ENCODE measurements at places on chromosomes 7 and 10. TPM values are rescaled to one million over a fixed set of nuclear protein-coding genes. Genes with fewer than 3 reads are reported as not detected.

DNA sequence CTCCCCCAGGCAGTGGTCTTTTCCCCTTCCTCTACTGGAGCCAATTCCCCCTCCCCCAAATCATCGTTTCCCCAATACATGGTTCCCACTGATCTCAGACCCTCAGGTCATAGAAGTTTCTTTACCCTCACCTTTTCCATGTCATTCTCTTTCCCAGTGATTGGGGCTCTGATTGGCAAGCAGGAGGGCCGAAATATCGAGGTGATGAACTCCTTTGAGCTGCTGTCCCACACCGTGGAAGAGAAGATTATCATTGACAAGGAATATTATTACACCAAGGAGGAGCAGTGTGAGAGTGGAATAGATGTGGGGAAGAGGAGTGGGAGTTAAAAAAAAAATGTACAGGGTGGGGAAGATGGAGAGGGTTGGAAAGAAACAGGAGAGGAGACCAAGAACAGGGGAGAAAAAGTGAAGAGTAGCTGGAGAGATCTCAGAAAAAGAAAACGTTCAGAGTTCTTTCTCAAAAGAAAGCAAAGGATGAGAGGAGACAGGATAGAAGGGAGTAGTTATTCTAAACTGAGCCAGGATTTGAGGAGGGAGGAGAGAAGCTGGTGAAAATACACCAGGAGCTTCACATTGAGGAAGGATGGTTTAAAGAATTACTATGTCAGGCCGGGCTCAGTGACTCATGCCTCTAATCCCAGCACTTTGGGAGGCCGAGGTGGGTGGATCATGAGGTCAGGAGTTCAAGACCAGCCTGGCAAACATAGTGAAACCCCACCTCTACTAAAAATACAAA is 858 bp downstream of the COPS6 start:
- peak overlapping the region; percentile 93 for H3K4me3 ChIP-seq
- peaks cover 11% of the 10 kb centered on the region for H3K4me1 ChIP-seq
- H3K27ac ChIP-seq: peak overlapping the region; percentile 78
- H3K36me3 ChIP-seq: peaks cover 44% of the 10 kb centered on the region
- H3K27me3 ChIP-seq: no peaks in the 10 kb centered on the region

GRCh38 chr7:299169-299568 is 9.2 kb downstream of the FOXL3 start:
- H3K27me3 ChIP-seq: no peaks in the 10 kb centered on the region
- no peak overlapping the region for H3K27ac ChIP-seq
- no peaks in the 10 kb centered on the region for H3K36me3 ChIP-seq
- no peaks in the 10 kb centered on the region for H3K4me1 ChIP-seq

DNA sequence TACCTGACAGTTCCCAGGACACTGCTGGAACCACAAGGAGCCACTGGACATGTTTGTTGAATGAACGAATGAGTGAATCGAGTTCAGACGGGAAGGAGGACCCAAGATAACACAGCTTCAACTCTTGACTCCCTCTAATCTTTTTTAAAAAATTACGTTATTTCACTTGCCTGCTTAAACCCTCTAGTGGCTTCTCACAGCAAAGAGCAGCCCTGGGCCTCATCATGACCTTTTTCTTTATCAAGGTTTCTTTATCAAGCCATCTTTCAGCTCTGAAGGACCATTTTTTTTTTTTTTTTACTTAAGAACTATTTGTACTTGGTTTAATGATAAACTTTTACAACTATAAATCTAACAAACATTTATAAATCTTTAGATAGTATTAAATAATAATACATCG is 110.6 kb downstream of the TAX1BP1 start:
- no peak overlapping the region for H3K4me3 ChIP-seq
- H3K4me1 ChIP-seq: no peaks in the 10 kb centered on the region
- H3K27ac ChIP-seq: no peak overlapping the region
- peaks cover 7% of the 10 kb centered on the region for H3K36me3 ChIP-seq
- no peaks in the 10 kb centered on the region for H3K27me3 ChIP-seq

GRCh38 chr7:12030116-12030515 is 181.0 kb upstream of the TMEM106B start:
- peak overlapping the region; percentile 20 for H3K27ac ChIP-seq
- DNase-seq: no peak
- no peak overlapping the region for H3K4me3 ChIP-seq
- no peaks in the 10 kb centered on the region for H3K36me3 ChIP-seq
- H3K27me3 ChIP-seq: no peaks in the 10 kb centered on the region
- peaks cover 29% of the 10 kb centered on the region for H3K4me1 ChIP-seq

- no peak overlapping the region for H3K27ac ChIP-seq
- H3K4me3 ChIP-seq: no peak overlapping the region
- no peaks in the 10 kb centered on the region for H3K27me3 ChIP-seq
- H3K36me3 ChIP-seq: peaks cover 31% of the 10 kb centered on the region
Measured at GRCh38 chr7:134946260-134946659, 40.0 kb upstream of the AGBL3 start.

DNA sequence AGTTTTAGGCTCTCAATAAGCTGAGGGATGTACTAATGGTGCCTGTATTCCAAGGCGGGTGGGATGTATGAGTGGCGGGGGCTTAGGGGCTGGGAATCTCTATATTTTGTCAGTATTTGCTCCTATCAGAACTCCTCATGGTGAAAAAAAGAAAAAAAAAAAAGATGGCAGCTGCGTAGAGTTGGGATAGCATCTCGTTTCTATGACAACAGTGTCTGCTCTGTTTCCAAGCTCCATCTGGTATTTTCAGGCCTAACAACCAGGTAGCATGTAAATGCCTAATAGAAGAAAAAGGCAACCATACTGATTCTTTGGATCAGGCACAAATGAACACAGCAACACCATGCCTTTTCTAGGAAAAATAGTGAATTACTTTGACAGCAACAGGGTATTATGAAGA is 11.7 kb upstream of the CCDC172 start:
- H3K27me3 ChIP-seq: no peaks in the 10 kb centered on the region
- no peak overlapping the region for H3K27ac ChIP-seq
- DNase-seq: no peak
- no peak overlapping the region for H3K4me3 ChIP-seq

The SCIN gene
- 1.2 TPM for total RNA-seq

The DKK1 gene
- 0.78 TPM for total RNA-seq

The TSPAN12 gene
- 17.3 TPM for total RNA-seq

The GIMAP4 gene
- 0.28 TPM for total RNA-seq

The ITIH5 gene
- 3.8 TPM for total RNA-seq

The CALML5 gene
- 0.23 TPM for total RNA-seq

The NEBL gene
- 9.7 TPM for total RNA-seq
